Renal cortical epithelial cell (primary cell): ENCODE measurements at places on chromosomes 16 and 17.

GRCh38 chr17:7233701-7234082, 625 bp downstream of the DVL2 start:
- peak; percentile 13 for DNase-seq

- DNase-seq, result peak; percentile 73
These were observed 78.1 kb downstream of the SKAP1 start for GRCh38 chr17:48351911-48352332.

DNA sequence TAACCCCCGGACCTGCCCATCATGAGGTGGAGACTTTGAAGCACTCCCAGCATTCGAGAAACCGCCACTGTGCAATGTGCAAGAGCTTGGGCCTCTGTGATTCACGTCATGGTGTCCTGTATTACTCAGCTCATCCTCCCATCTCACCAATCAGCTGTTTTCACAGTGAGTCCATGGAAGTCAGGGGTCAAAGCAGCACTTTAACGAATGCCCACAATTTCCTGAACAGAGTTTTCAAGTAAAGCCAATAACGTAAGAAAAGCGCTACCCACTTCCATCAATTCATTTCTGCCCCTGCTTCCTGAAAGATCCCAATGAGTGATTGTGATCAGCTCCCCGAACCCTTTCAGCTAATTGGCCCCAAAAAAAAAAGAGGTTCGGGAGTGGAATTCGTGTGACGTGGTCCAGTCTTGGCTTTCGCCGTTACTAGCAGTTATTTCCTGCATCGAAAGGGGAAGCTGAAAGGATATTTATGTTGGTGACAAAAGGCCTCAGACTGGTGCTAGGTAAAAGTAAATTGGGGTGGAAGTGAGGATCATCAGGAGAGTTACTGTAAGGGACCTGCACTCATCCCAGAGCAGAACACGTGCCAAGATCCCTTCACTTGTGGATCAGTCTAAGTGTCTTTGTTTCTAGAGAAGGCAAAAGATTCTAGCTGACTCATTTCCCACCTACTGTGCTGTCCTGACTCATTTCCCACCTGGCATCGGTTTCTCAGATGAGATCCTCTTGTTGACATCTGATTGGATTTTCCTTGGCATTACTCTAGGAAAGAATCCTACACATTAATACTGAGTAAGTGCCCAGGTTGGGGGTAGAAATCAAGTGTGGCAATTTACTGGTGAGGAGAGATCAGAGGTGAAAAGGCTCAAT, 136.7 kb upstream of the NUDT7 start:
- peak; percentile 88 for DNase-seq

DNA sequence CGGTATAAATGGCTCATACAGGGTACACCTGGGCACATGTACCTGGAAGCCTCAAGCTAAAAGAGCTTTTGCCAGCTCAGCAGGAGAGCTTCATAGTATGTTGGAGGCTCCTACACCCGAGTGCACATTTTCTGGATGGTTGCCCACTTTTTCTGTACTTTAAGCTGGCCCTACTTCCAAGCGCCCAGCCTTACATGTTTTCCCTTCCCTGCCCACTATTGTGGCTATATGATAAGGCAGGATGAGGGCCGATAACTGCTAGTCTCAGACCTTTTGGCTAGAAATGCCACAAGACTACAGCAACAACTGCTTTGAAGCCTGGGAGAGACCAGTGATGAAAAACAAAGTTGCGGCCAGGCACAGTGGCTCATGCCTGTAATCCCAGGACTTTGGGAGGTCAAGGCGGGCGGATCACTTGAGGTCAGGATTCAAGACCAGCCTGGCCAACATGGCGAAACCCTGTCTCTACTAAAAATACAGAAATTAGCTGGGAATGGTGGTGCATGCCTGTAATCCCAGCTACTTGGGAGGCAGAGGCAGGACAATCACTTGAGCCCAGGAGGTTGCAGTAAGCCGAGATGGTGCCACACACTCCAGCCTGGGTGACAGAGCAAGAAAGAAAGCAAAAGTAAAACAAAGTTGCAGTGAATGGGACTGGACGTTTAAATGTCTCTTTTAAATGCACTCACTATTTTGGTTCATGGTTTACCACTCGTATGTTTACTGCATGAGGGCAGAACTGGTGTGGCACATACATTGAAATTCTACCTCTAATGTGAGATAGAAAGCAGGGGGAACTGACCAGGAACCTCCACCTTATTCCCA, 14.2 kb upstream of the MARCHF10 start:
- peak; percentile 48 for DNase-seq

DNA sequence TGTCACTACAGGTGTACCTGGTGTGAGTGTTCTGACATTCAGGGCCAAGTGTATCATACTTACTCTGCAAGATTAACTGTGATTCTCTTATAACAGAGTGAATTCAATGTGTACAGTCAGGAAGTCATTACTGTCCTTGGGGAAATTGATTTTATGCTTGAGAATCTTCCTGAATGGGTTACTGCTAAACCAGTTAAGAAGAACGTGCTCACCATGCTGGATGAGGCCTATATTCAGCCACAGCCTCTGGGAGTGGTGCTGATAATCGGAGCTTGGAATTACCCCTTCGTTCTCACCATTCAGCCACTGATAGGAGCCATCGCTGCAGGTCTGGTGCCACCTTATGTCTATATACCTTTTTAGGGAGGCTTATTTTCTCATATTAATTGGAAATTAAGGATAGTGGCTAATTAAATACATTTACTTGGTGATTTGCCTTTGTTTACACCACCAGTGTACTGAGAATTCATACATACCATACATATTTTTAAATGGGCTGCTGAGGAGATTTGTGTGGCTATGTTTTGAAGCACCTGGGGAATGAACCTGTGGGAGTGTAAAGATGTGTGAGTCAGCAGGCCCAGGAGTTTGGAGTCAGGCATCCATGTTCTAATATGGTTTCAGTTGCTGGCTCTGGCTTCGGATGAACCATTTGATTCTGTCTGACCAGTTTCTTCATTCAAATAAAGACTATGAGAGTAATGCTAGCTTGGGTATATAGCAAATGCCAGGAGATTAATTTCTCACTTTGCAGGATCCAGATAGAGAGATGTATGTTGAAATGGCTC, 3.1 kb downstream of the ALDH3A2 start:
- peak; percentile 28 for DNase-seq

DNA sequence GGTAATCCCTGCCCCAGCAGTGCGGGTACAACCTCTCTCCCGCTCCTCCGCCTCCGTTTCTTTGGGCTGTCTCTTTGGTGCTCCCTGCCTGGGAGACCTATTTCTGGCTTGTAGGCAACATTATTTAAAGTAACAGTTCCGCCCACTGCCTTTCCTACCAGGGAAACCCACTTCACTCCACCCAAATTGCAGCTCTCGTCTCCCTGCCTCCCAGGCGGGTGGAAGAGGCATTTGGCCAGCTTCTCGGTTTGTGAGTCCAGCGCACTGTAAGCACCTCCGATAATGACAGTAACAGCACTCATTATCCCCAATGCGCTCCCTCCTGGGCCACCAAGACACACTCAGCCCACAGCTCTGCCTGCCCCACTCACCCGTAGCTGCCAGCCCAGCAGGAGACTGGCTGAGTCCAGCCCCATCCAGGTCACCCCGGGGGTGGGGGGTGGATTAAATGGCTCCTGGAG, 165.1 kb upstream of the CDC42EP4 start:
- DNase-seq, result no peak

DNA sequence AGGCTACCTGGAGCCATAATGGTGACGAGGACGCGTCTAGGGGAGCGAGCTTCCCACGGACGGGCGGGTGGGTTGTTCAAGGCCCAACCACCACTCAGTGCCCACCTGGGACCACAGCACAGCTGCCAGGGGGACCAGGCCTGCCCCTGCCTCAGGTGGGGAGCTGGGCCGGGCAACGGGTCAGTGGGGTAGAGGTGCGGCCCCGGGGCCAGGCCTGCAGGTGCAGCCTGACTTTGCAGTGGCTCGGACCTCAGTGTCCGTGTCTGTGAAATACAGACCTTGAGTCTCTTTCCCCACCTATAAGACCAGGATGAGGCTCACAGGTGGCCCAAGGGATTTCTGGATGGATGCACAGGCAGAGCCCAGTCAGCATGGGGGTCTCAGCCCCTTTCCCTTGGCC, 43.3 kb downstream of the ACTG1 start:
- DNase-seq, result no peak

DNA sequence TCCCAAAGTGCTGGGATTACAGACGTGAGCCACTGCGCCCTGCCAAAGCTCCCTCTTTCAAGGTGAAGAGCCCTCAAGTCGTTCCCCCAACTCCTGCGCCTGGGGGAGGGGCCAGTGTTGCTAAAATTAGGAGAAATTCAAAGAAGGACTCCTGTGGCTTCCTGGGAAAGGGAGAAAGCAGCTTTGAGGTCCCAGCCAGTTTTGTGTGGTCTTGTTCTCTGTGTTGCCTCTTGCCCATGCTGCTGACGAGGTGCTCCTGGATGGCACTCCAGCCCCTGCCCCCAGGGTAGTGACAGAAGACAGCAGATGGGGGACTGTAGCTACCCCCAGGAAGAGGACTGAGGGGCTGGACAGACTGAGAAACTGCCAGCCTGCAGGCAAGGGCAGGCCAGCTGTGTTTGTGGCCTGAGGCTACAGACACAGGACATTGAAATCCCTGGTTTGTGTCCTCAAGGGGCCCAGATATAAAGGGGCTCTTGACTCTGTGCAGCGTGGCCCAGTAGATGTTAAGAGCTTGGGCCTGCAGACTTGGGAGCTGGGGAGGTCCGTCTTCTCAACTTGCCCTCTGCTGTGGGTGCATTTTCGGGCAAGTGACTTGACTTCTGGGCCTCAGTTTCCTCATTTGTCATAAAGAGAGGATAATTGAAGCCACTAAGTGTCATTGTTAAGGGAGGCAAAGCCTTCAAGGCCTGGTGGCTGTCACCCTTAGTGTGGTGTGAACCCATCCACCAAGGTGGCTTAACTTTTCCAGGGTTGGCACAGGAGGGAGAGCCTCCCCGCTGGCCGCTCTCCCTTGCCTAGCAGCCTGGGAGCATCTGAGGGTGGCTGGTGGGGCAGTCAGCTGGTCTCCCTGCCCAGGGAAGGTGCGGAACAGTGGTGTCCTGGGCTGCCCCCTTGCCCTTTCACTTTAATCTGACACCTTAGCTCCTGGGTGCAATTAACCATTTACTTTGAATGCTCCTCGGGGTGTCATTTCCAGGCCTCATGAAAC, 4.1 kb downstream of the UBALD2 start:
- no peak for DNase-seq

DNA sequence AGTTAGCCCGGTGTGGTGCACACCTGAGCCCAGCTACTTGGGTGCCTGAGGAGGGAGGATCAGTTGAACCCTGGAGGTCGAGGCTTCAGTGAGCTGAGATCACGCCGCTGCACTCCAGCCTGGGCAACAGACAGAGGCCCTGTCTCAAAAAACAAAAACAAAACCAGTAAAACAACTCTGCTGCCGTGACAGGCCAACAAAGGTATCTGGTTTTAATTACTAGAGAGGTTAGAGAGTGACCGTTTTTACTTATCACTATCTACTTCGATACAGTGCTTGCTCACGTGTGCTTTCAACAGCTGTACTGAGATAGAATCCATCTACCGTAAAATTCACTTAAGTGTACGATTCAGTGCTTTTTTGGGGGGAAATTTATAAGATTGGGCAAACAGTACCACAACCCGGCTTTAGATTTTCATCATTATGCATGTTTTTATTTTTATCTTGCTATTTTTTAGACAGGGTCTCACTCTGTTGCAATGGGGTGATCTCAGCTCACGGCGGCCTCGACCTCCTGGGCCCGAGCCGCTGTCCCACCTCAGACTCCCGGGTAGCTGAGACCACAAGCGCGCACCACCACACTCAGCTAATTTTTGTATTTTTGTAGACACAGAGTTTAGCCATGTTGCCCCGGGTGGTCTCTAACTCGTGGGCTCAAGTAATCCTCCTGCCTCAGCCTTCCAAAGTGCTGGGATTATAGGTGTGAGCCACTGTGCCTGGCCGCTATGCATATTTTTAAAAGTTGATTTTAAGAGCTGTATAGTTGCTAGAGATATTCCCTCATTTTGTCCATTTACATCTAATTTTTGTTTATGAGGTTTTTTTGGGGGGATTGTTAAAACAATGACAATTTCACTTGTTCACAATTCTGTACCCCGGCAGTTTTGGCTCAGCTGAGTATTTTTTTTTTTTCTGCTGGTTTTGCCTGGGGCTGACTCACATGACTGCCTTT, 30.9 kb downstream of the SERPINF1 start:
- no peak for DNase-seq

DNA sequence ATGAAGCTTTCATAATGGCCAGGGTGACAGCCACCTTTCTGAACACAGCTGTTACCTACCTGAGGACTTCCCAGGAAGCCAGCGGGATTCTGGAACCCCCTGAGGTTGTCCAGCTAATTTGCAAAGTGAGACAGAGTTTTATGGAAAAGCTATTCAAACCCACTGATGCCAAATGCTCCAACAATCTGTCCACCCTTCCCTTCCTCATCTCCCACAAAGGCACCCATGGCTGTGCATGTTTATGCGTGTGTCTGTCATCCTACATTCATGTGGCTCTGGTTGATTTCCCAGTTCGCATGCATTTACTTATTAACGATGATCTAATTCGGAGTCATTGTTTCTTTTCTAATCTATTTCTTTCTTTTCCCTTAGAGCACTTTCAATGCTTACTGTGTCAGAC, 217.1 kb downstream of the SLC39A11 start:
- DNase-seq, result no peak

- DNase-seq, result no peak
These were observed 33.5 kb upstream of the ARL6IP1 start for GRCh38 chr16:18834864-18835263.

DNA sequence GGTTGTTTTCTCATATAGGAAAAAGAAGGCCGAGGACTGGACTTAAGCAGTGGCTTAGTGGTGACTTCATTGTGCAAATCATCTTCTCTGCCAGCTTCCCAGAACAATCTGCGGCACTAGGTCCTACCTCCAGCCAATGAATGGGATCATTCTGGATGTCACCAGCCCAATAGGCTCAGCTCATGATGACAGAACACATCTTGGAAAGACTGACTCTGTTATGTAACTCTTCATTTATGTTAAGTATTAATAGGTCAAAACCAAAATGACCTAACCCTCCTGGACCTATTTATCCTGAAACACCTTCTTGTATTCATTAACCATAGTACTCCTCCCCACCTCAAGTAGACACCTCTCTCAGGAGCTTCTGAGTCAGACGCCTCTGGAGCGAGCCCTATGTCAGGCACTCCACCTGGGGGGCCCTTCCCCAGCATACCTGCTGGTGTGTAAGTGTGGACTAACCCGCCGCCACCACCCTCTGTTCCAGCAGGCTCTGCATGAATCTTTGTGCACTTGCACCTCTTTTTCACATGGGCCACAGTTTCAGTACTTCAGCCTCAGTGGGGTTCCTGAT, 7.2 kb downstream of the ARL2BP start:
- peak; percentile 89 for DNase-seq

DNA sequence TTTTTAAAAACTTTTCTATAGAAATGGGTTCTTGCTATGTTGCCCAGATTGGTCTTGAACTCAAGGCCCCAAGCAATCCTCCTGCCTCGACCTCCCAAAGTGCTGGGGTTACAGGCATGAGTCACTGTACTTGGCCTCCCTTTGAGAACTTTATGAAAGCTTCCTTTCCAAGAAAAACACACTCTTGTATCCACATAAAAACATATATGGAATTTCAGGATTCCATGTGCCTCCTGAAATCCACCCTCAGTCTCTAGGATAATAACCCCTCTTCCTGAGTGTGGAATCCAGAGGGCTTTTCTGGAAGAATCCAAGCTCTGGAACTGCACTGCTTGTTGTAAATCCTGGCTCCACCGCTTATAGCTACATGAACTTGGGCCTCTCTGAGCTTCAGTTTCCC, 53.2 kb upstream of the MRTFB start:
- no peak for DNase-seq
